ENCODE measurements at places on chromosomes 6 and 20. TPM values are rescaled to one million over a fixed set of nuclear protein-coding genes. Genes with fewer than 3 reads are reported as not detected.

DNA sequence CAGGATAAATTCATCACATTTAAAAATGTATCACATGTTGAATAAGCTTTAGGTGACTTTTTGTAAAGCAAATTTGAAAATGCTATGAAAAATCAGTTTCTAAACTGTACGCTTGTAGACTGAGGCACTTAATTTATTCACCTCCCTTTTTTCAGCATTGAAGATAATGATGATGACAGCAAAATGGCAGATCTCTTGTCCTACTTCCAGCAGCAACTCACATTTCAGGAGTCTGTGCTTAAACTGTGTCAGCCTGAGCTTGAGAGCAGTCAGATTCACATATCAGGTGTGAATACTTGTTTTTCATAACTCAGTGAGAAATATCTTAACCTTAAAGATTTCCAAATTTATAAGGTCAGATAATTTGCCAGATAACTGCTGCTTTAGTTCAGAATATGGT is 15.6 kb downstream of the FBXO9 start:
- DNase-seq = no peak

DNA sequence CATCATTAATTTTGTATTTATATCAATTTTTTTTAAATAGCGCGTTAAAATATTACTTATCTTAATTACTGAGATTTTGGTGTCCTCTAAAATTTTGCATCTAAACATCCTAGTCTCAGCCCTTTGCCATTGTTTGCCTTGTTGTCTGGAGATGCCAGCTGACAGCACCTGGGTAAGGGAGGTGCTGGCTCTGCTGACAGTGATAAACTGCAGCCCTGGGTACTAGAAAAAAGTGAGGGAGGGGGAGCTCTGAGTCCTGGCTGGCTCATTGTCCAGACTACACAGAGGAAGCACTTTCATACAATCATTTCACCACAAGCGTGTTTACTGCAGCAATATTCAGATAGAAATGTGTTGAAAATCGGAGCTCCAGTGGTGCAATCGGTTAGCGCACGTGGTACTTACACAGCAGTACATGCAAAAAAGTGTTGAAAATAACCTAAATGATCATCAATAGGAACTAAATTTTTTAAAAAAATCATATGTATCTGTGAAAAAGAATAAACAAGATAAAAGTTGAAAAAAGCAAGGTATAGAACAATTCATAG is 18.5 kb upstream of the UBR2 start:
- DNase-seq = no peak

- DNase-seq = no peak
Observed at GRCh38 chr6:35673755-35674154, 15.0 kb downstream of the FKBP5 start.

- DNase-seq = no peak
Observed at GRCh38 chr6:170114956-170115855, 175.7 kb downstream of the DLL1 start.

GRCh38 chr20:32439132-32439829 is 81.2 kb downstream of the ASXL1 start:
- DNase-seq = no peak

DNA sequence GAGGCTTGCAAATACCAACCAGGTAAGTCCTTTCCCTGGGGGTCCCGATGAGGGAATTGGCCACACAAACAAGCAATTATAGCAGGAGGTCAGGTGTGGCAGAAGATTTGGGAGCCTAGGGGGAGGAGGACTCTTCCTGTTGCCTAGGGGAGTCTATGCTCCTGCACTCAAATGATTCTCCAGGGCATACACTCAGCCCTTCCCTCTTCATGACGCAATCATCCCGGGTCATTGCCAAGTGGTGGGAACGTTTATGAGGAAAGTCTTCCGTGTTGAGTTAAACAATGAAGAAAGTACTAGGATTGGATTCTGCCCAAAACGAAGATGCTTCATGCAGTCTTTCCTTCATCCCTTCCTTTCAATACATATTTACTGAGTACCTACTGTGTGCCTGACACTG is 186.5 kb upstream of the TSHZ2 start:
- no peak for DNase-seq

DNA sequence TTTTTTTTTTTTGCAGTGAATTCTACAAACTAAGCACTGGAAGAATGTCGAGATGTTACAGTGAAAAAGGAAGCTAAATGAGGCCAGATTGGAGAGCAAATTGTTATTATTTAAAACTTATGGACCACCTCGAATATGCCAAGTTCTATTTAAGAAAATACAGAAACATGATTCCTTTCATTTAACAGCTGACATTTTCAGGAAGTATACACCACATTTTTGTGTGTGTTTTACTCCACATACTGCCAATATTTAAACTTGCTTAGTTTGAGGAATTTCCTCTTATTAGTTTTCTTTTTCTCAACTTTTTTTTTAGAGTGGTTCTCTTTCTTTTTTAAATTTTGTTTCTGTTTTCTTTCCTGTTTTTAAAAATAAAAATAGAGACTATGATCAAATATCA is 37.0 kb upstream of the GCLC start:
- no peak for DNase-seq

GRCh38 chr6:158653577-158654354 is 3.9 kb downstream of the SYTL3 start:
- no peak for DNase-seq

GRCh38 chr20:38043512-38044300 is 10.2 kb downstream of the RPRD1B start:
- DNase-seq = no peak

GRCh38 chr6:77332915-77333623 is 130.2 kb downstream of the HTR1B start:
- no peak for DNase-seq

GRCh38 chr6:58198301-58198700 is 880.9 kb downstream of the PRIM2 start:
- no peak for DNase-seq

- DNase-seq = no peak
Observed at GRCh38 chr6:1383729-1384548, 5.4 kb upstream of the FOXF2 start.

GRCh38 chr20:62246872-62247652 is 8.7 kb downstream of the OSBPL2 start:
- no peak for DNase-seq

DNA sequence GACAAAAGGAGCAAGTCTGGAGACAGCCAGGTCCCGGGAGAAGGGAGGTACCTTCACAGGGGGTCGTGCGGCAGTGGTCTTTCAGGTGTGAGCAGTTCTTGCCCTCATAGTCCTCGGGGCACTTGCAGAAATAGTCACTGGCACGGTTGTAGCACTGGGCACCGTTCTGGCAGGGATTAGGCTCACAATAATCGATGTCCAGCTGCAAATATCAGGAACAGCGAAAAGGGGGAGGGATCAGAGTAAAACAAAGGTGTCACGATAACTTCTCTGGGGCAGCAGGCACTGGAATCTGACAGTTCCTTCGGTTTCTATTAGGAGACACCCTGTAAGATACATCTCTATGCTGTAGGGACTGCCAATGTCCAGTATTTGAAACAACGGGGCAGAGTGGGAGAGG is 25.9 kb downstream of the JAG1 start:
- DNase-seq = no peak

- DNase-seq = no peak
Observed at GRCh38 chr6:154901876-154902552, 93.1 kb upstream of the TIAM2 start.

- DNase-seq = no peak
Observed at GRCh38 chr20:61929971-61930666, 135.6 kb downstream of the TAF4 start.

DNA sequence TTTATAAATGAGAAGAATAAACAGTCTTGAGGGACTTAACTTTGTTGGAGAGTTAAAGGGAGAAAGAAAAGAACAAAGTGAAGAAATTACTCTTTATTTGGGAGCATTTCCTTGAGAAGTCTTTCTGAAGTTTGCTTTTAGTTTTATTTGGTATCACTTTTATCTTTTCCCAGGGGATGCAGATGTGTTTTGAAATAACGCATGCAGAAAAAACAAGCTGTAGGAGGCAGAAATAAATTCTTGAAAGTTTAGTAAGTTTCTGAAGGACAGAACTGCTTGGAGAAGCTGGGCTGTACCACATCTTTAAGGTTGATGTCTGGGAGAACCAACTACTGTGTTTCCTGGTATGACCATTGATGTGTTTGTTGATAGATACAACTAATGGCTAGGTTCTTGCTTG is 75.0 kb downstream of the PLCB4 start:
- no peak for DNase-seq

GRCh38 chr6:77178821-77179220 is 284.5 kb downstream of the HTR1B start:
- no peak for DNase-seq

DNA sequence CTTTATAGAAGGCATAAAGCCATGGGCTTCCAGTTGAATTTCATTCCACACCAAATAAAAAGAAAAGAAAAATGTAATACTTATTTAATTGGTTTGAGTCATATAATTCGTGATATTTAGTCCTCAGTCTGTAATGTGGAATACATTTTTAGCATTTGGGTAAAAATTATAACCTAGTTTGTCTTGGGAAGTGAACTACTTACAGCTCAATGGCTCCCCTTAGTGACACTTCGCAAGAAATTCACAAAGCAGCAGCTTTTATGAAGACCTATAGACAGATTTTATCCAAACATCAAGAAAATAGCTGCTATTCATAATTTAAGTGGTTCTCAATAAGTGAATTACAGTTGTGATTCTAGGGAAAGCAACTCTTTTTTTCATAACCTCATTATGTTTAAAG is 72.1 kb downstream of the RSPO3 start:
- DNase-seq = no peak

DNA sequence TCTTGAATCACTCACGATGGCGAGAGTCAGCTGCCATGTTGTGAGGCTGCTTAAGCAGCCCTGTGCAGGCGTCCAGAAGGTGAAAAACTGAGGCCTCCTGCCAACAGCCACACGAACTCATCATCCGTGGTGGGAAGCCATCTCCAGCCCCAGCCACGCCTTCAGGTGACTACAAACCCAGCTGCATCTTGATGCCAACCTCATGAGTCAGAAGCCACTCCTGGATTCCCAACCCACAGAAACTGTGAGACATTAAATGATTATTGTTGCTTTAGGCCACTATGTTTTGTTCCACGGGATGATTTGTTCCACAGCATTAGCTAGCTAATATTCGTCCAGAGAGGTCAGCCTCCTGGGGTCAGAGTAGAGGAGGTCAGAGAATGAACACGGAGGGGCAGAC is 80.5 kb downstream of the SNX5 start:
- no peak for DNase-seq

DNA sequence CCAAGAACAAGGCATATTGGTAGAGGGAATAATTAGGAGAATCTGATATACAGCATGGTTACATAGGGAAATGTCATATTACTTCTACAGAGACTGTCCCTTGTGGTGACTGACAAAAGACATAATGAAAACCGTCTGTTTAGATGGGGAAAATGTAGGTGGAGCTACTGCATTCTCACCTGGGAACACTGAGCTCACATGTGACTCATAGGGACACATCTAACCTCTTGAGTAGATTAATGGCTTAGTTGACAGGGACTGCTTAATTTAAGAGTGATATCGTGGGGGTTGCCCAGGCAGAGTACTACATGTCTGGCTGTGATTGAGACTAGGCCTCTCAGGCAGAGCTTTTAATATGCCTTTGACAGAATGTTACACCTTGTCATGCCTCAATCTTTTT is 235.3 kb upstream of the ZFP64 start:
- DNase-seq = no peak

- DNase-seq = no peak
Observed at GRCh38 chr20:10093087-10093591, 58.4 kb downstream of the ANKEF1 start.

- no peak for DNase-seq
Observed at GRCh38 chr6:40312213-40313015, 274.8 kb downstream of the LRFN2 start.

DNA sequence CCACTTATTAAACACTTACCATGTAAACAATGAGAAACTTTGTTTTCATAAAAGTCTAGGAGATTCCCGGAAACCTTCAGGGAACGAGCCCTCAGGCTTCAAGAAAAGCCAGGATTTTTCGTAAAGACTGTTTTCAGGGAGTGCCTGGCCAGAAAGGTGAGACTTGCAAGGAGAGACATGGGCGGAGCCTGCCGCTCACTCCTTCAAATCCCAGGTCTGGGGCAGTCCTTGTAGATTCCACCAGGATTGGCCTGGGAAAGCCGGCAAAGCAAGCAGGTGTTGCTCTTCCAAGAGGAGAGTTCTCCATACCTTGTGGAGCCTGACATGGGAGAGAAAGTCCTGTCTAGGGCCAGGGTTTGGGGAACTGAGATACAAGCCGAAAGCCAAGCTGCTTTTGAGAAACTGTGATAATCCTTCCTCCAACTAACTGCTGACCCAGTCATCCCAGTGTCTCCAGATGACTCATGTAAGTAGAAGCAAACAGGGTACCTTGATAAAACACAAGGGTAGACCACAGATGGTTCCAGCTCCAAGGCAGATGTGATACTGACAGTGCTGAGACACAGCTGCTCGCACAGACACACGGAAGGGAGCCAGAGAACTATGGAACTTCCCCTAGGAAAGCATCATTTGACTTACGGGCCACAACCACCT is 69.4 kb upstream of the NAA20 start:
- no peak for DNase-seq

GRCh38 chr6:148998704-148999103 is 251.9 kb downstream of the UST start:
- no peak for DNase-seq

- DNase-seq = no peak
Observed at GRCh38 chr6:126716032-126716431, 376.1 kb downstream of the CENPW start.

Gene BTNL2
- total RNA-seq = not detected

Gene VIP
- not detected for total RNA-seq

Gene ZNF292
- 6.4 TPM for total RNA-seq

Gene CLIC5
- 0.58 TPM for total RNA-seq

Gene SLC17A1
- total RNA-seq = not detected

Gene RALGAPA2
- total RNA-seq = 13.8 TPM

Gene RAB44
- under 0.01 TPM for total RNA-seq

Gene ARMH2
- not detected for total RNA-seq

Gene VWA7
- 0.65 TPM for total RNA-seq

Gene PTPRT
- total RNA-seq = not detected

Gene CYP21A2
- not detected for total RNA-seq

Gene C6orf52
- not detected for total RNA-seq

Gene POU5F1
- 5.1 TPM for total RNA-seq
